ENCODE measurements at places on chromosomes 16 and 17. TPM values are rescaled to one million over a fixed set of nuclear protein-coding genes. Genes with fewer than 3 reads are reported as not detected.

The STH gene
- not detected for polyA plus RNA-seq

The KRT27 gene
- polyA plus RNA-seq, result not detected

GRCh38 chr16:88610080-88610479 lies 28.3 kb upstream of the IL17C start:
- H3K36me3 ChIP-seq, result no peaks in the 10 kb centered on the region
- H3K27me3 ChIP-seq, result no peaks in the 10 kb centered on the region
- H3K4me1 ChIP-seq, result no peaks in the 10 kb centered on the region
- H3K27ac ChIP-seq, result no peak overlapping the region

The C16orf74 gene
- 0.53 TPM for polyA plus RNA-seq

DNA sequence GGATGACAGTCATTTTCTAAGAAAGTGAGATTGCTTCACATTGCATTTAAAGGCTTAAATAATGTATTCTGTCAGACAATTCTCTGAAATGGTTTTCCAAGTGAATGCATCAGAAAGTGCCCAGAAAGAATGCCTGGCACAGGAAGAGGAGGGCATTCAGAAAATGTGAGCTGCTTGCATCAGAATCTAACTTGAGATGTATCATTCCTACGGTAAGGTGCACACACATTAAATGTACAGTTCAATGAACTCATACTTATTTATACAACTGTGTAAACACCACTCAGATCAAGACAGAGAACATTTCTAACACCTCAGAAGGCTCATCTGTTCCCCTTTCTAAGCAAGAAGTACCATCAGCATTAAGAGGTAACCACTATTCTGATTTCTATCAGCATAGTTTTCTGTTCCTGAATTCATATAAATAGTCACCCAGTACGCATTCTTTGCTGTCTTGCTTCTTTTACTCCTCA lies 638.0 kb downstream of the MAF start:
- no peaks in the 10 kb centered on the region for H3K27me3 ChIP-seq
- H3K4me1 ChIP-seq, result no peaks in the 10 kb centered on the region
- no peak for DNase-seq
- H3K36me3 ChIP-seq, result no peaks in the 10 kb centered on the region
- no peak overlapping the region for H3K4me3 ChIP-seq
- H3K27ac ChIP-seq, result no peak overlapping the region

- no peak for DNase-seq
- H3K4me1 ChIP-seq, result no peaks in the 10 kb centered on the region
- H3K27ac ChIP-seq, result no peak overlapping the region
- no peaks in the 10 kb centered on the region for H3K36me3 ChIP-seq
Observed at GRCh38 chr17:55154101-55154500, 110.7 kb upstream of the HLF start.

The GUCY2D gene
- not detected for polyA plus RNA-seq

The MILR1 gene
- 1.6 TPM for polyA plus RNA-seq

GRCh38 chr16:11033629-11034420 lies 89.5 kb downstream of the CLEC16A start:
- peak overlapping the region; percentile 11 for H3K27ac ChIP-seq
- H3K4me1 ChIP-seq, result peaks cover 16% of the 10 kb centered on the region
- H3K27me3 ChIP-seq, result no peaks in the 10 kb centered on the region
- no peak for DNase-seq
- no peak overlapping the region for H3K4me3 ChIP-seq
- peaks cover 20% of the 10 kb centered on the region for H3K36me3 ChIP-seq

The HEATR9 gene
- polyA plus RNA-seq, result not detected

The TMC7 gene
- polyA plus RNA-seq, result 0.84 TPM
